Stimulated activated CD4-positive, alpha-beta T cell treated with anti-CD3 and anti-CD28 coated beads, Interleukin-4, amount 100 ng/mL, for 48 hours (primary cell): ENCODE measurements at places on chromosomes 11 and 22.

DNA sequence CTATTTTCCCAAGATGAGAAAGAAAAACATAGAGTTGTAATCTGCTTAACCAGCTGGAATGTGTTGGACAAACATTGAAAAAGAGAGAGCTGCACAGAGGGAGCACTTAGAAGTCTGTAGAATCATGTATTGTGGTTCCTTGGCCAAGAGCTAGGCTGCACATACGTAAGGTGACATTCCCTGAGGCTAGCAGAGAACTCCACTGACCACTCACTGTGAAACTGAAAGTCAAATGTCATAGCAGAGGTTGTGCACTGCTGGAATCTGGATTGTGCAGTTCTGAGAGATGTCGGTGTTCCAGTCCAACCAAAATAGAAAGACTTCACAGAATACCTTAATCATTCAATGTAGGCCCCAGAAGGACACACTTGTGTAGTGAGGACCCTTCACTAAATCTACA is 772.8 kb upstream of the RAG2 start:
- DNase-seq, result no peak

- peak; percentile 67 for DNase-seq
These were observed 3.6 kb downstream of the SEPTIN5 start for GRCh38 chr22:19717691-19718455.

DNA sequence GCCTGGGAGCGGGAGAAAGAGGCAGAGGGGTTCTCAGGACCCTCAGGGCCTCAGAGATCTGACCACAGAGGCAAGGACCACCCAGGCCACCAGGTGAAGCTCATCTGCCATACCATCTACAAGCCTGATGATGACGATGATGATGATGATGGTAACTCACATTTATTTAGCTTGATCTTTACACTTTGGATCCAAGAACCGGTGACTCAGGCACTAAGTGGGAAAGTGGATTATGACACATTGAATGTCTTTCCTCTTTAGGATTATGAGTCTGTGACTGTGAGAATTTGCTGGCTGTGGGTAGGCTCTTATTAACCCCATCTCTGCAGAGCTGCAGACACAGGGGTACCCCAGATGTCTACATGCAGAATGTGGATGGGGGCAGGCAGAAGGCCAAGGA is 110.3 kb downstream of the DSCAML1 start:
- DNase-seq, result no peak

GRCh38 chr22:31995046-31995445 is 48.0 kb upstream of the SLC5A1 start:
- no peak for DNase-seq

GRCh38 chr11:130769782-130770535 is 146.3 kb downstream of the SNX19 start:
- no peak for DNase-seq

GRCh38 chr22:29663180-29663821 is 56.5 kb upstream of the CABP7 start:
- DNase-seq, result no peak

GRCh38 chr22:20433686-20434241 is 3.9 kb downstream of the SCARF2 start:
- no peak for DNase-seq

- DNase-seq, result peak; percentile 78
These were observed at the start of gene CAPRIN1 for GRCh38 chr11:34051349-34052035. TSS of gene CAPRIN1 (plus strand) at chr11:34051731. CDS start at chr11:34052421, 690 bp downstream.

DNA sequence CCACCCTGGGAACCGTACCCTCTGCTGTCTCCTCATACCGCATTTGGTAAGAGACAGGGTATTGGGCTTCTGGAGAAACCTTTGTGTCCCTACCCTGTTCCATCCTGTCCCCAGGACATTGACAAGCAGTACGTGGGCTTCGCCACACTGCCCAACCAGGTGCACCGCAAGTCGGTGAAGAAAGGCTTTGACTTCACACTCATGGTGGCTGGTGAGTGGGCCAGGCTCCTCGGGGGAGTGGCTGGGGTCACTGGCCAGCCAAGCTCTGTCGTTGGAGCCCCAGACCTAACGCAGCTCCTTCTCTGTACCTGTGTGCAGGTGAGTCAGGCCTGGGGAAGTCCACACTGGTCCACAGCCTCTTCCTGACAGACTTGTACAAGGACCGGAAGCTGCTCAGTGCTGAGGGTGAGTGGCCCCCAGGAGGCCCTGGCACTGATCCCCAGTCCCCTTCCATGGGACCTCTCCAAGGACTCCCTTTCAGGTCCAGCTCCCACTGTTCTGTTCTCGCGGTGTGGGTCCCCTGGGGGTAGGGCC is 3.8 kb upstream of the GP1BB start:
- no peak for DNase-seq

- no peak for DNase-seq
These were observed 3.4 kb downstream of the SLC17A6 start for GRCh38 chr11:22341588-22341931.

DNA sequence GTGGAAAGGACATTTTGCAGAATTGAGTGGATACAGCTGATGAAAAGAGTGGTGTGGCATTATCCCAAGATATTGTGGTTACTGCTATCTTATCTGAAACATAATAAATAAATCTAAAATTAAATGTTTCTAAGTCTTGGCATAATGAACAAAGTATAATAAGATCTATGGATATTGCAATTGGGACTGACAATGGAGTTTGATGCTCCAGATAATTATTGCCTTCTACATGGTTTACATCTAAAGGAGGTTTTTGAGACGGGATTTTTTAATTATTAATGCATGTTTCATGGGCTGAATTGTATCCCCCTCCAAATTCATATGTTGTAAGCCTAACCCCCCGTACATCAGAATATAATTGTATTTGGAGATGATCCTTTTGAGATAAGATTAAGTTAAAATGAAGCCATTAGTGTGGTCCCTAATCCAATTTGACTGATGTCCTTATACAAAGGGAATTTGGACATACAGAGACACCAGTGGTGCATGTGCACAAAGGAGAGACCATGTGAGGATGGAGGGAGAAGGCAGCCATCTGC is 198.5 kb downstream of the MSANTD4 start:
- DNase-seq, result no peak

DNA sequence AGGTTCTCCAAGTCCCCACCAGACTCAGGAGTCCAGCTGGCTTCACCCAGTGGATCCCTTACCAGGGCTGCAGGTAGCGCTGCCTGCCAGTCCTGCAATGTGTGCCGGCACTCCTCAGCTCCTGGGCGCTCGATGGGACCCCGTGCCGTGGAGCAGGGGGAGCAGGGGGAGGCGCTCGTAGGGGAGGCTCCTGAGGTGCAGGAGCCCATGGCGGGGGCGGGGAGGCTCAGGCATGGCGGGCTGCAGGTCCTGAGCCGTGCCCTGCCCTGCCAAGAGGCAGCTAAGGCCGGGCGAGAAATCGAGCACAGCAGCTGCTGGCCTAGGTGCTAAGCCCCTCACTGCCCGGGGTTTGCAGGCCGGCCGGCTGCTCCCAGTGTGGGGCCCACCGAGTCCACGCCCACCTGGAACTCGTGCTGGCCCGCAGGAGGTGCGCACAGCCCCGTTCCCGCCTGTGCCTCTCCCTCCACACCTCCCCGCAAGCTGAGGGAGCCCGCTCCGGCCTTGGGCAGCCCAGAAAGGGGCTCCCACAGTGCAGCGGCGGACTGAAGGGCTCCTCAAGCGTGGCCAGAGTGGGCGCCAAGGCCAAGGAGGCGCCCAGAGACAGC is 792.9 kb upstream of the CCDC179 start:
- no peak for DNase-seq

GRCh38 chr11:26801601-26802000 is 79.7 kb upstream of the SLC5A12 start:
- DNase-seq, result no peak

- DNase-seq, result no peak
These were observed 15.1 kb downstream of the APOL6 start for GRCh38 chr22:35663371-35663770.

GRCh38 chr11:116852261-116853031 is 15.0 kb upstream of the APOA1 start:
- DNase-seq, result no peak

- DNase-seq, result no peak
These were observed 21.2 kb downstream of the GRAMD1B start for GRCh38 chr11:123451183-123451781.

GRCh38 chr22:39437791-39438704 is 18.8 kb upstream of the MGAT3 start:
- no peak for DNase-seq

DNA sequence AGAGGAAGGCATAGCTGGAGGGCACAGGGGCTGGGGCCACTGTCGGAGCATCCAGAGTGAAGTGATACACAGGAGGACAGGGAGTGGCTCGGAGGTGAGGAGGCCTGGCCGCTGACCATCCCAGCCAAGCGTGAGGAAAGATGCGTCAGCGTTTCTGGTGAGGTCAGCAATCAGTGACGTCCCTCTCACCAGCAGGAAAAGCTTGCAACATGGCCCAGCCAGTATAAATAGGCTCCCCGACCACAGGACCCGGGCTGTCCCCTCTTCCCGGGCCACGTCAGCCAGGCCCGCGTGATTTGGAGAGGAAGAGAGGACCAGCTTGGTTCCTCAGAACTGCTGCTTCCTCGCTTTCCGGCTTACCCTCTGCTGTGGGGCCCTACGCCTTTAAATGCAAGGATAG is 4.2 kb upstream of the OSM start:
- no peak for DNase-seq

DNA sequence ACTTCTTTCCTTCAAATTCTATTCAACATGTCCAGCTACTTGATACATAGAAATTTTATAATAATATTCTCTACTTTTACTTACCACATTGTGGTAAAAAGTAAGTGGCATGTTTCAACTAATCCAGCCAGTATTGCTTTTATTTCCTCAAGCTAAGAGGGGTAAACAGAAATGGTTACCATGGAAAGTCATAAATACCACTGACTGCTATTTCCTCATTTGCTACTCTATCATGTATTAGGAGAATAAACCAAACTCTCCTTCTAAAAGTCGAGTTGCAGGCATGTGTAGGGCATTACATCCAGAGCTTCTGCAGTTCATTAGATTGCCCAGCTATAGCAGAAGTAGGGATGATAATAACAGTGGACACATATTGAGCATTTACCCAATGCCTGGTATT is 208.4 kb downstream of the MAML2 start:
- DNase-seq, result no peak

DNA sequence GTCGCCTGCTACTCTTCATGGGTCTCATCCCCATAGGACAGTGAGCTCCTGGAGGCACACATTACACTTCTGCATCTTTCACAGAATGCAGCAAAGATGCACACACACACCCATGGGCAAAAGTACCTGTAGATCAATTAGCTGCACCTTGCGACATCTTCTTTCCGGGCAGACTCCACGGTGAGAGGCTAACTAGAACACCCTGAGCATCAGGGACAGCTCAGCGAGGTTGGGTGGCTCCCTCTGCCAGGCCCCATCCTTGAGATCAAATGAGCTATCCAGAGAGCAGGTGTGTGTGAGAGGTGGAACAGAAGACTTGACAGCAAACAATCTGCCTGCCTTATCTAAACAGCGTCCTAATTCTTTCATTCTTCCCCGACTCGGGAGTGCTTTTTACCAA is 96.1 kb upstream of the BID start:
- DNase-seq, result no peak
